SK-N-SH treated with all-trans-retinoic acid at 6 μM for 48 hours (cell line): ENCODE measurements at places on chromosomes 1 and 21.

DNA sequence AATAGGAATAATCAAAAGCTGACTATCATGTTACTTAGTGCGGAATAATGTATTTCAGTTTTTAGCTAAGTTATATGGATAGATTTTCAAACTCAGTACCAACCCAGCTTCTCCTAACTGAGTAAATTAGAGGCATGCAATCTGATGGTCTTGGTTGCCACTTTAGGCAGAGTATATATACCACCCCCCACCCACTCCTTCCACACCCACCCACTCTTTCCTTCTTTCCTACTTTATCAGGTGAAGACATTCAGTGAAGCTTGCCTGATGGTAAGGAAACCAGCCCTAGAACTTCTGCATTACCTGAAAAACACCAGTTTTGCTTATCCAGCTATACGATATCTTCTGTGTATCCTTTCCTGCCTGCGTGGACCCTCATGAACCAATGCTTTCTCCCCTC, 36.3 kb downstream of the DAP3 start:
- ATAC-seq, result no peak

DNA sequence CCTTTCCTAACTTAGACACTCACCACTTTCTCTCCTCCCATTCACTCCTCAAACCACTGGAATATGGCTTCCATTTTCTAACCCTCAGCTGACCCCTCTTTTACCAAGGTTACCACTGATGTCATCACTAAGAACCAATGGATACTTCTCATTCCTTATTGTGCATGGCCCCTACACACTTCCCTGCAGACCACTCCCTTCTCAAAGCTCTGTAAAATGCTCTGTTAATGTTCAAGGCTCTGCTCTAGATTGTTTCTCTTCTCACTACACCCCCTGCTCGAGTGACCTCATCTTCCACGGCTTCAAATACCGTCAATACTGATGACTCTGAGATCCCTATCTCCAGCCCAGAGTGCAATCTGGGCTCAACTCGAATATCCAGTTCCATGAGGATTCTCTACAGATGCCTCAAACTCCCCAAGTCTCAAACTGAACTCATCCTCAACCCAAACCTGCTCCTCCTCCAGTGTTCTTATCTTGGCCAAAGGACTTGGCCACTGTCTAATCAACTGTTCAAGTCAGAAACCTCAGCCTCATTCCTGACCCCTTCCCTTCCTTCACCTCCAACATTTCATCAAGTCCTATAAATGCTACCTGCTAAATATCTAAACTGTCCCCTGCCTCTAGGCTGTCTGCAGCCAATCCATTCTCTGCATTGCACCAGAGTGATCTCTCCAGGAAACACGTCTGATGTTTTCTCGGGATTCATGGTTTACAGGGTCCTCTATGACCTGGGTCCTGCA, 41.3 kb upstream of the BMP8B start:
- peak; percentile 65 for ATAC-seq

DNA sequence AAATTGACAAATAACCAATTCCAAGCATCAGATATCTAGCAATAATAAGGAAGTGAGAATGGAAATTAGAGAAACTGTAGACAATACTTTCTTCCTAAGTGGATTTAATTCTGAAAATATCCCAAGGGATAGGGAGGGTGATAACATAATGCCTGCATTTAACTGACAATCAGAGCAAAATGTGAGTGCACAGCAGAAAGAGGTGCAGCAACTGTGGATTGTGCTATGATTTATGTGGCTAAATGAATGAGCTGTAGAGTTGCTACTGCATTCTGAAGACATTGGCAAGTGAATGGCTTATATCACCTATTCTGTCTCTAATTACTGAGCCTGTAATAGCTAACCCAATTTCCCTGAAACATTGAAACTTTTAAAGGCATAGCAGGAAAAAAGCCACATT, 39.0 kb downstream of the OLFM3 start:
- ATAC-seq, result no peak

DNA sequence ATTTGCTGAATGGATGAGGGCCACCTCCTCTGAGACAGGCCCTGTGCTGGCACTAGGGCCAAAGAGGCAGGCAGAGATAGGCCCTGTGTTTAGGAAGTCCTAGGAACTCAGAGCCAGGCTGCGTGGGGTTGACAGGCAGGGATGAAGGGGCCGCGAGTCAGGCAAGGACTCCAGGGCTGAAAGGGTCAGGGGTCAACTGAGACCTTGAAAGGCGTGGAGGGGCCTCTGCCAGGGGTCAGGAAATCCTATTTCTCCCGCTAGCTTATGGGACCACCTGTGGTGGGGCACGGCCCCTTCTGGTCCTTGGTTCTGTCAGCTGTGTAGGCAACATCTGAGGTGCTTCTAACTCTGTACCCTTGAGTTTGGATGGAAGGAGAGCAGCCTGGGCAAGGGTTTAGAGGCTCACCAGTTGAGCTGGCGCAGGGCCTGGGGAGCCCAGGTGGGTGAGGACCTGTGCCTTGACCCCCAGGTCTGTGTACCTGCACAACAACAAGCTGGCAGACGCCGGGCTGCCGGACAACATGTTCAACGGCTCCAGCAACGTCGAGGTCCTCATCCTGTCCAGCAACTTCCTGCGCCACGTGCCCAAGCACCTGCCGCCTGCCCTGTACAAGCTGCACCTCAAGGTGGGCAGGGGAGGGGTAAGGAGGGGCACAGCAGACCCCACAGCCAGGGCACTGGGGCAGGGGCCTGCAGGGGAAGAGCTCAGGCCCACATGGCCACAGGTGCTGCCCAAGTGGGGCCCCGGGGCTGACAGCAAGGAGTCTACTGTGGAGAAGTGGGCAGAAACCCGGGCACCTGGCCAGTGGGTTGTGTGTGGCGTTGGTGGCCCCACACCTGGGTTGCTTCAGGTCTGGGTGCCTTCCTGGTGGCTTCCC, 14.9 kb downstream of the PODN start:
- ATAC-seq, result no peak

DNA sequence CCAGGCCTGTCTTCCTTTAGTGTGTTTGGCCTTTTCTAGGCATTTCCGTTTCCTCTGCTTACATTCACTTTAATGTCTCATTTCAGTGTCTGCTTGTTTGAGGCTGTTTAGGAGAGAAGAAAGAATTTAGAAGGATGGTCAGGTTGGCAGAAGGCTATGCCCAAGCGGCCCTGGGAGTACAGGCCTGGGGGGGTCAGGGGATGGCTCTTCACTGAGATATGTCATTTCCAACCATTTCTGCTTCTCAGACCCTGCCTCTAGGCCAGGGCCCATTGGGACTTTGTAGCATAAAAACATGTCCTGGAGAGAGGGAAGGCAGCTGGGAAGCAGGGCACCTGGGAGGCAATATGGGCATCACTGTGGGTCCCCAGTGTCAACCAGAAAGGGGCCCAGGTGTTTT, 86.0 kb downstream of the DDX20 start:
- no peak for ATAC-seq
